Subcutaneous preadipocyte (primary cell): ENCODE measurements at places on chromosomes 11 and 22. TPM values are rescaled to one million over a fixed set of nuclear protein-coding genes. Genes with fewer than 3 reads are reported as not detected.

The H19 gene
- total RNA-seq: 3.1 and 40.4 TPM in 2 replicates

The C2CD3 gene
- total RNA-seq: 10.7 and 14.1 TPM in 2 replicates

The RIMBP3B gene
- under 0.01 and 0.37 TPM in 2 replicates for total RNA-seq

The CELSR1 gene
- total RNA-seq: 0.20 and 1.1 TPM in 2 replicates

The CASP5 gene
- not detected in 2 replicates for total RNA-seq
